Hepatocyte (in vitro differentiated cells): ENCODE measurements at places on chromosomes 6 and 20. TPM values are rescaled to one million over a fixed set of nuclear protein-coding genes. Genes with fewer than 3 reads are reported as not detected.
A peak's percentile ranks its signal among the peaks of the same experiment; 100 is the strongest.

Gene TJAP1
- 10.3 and 13.8 TPM in 2 replicates for polyA plus RNA-seq

GRCh38 chr6:42938987-42939809 is 9.9 kb downstream of the CNPY3 start:
- H3K27ac ChIP-seq, result peak overlapping the region; percentile 51
- no peaks in the 10 kb centered on the region for H3K4me1 ChIP-seq
- no peak overlapping the region for H3K4me3 ChIP-seq
- peak; percentile 38 for DNase-seq
- no peaks in the 10 kb centered on the region for H3K36me3 ChIP-seq

DNA sequence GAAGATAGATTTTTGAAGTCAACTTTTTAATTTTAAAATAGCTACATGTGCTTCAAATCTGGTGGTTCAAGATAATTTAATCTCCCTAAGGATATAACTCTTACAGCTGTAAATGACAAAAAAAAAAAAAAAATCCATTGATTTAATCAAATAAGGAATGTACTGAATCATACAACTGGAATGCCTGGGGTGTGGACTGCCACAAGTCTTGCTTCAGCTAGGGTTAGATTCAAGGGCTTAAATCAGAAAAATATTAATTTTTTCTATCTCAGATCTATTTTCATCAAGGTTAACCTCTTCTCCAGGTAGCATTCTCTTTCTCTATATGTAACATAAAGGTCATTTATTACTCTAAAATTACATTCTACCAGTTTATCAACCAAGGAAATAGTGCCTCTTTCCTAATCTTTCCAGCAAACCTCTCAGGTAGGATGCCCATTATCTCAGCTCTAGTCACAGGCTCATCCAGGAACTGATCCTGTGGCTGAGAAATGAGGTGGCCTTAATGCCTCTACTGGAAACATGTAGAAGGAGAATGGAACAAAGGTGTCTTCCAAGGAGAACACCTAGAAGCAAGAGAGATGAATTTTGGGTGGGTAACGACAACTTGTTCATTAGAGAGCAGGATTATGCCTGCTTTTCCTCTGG is 466.9 kb downstream of the CBLN4 start:
- H3K27me3 ChIP-seq, result no peaks in the 10 kb centered on the region
- DNase-seq, result no peak
- H3K36me3 ChIP-seq, result no peaks in the 10 kb centered on the region
- no peaks in the 10 kb centered on the region for H3K4me1 ChIP-seq
- H3K4me3 ChIP-seq, result no peak overlapping the region

DNA sequence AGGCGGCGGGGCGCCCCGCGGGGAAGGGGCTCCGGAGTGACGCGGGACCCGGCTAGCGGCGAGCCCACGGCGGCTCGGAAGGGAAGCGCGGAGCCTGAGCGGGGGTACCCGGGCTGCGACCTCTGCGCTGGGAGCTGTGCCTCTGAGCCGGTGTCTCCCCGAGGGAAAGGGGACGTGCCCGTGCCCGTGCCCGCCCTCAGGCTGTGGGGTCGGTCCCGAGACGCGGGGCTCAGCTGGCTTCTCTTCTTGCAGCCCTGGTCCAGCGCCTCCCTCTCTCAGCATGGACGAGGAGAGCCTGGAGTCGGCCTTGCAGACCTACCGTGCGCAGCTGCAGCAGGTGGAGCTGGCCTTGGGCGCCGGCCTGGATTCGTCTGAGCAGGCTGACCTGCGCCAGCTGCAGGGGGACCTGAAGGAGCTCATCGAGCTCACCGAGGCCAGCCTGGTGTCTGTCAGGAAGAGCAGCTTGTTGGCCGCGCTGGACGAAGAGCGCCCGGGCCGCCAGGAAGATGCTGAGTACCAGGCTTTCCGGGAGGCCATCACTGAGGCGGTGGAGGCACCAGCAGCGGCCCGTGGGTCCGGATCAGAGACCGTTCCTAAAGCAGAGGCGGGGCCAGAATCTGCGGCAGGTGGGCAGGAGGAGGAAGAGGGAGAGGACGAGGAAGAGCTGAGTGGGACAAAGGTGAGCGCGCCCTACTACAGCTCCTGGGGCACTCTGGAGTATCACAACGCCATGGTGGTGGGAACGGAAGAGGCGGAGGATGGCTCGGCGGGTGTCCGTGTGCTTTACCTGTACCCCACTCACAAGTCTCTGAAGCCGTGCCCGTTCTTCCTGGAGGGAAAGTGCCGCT is 686 bp downstream of the ZGPAT start:
- H3K4me1 ChIP-seq, result peaks cover 13% of the 10 kb centered on the region
- peak overlapping the region; percentile 91 for H3K27ac ChIP-seq
- peak overlapping the region; percentile 72 for H3K4me3 ChIP-seq

DNA sequence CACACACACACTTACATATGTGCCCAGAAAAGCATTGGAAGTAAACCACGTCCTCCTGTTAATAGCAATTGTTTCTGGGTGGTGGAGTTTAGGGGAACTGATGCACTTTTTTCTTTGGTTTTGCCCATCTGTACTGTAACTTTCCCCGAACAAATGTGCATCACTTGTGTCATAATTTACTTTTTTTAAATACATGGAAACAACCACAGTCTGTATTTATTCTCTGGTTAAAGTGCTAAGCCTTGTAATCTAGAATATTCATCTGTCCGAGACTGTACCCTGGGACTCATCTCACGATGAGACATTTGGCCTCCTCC is 61.5 kb upstream of the CD93 start:
- peaks cover 14% of the 10 kb centered on the region for H3K4me1 ChIP-seq
- H3K36me3 ChIP-seq, result no peaks in the 10 kb centered on the region
- no peaks in the 10 kb centered on the region for H3K27me3 ChIP-seq
- H3K27ac ChIP-seq, result peak overlapping the region; percentile 93

DNA sequence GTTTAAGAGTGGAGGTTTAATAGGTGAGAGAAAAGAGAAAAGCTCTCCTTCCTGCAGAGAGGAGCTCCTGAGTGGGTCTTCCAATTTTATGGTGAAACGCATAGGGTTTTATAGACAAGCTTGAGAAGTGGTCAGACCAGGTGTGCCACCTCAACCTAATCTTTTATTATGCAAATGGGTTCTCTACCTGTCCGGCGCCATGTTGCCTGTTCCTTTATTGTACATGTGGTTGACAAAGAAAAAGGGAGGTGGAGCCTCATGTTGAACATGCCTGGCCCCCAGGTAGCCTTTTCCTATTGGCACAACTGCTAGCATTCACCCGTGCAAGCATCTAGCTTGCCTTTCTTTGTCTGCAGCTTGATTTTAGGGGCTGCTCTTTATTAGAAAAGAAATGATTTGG is 115.9 kb upstream of the F13A1 start:
- no peak for DNase-seq
- no peaks in the 10 kb centered on the region for H3K36me3 ChIP-seq
- H3K27me3 ChIP-seq, result no peaks in the 10 kb centered on the region
- no peaks in the 10 kb centered on the region for H3K4me1 ChIP-seq
- H3K27ac ChIP-seq, result no peak overlapping the region
- no peak overlapping the region for H3K4me3 ChIP-seq

GRCh38 chr6:144007478-144008119 is 460 bp downstream of the PLAGL1 start:
- no peaks in the 10 kb centered on the region for H3K36me3 ChIP-seq
- H3K4me1 ChIP-seq, result peaks cover 1% of the 10 kb centered on the region
- peak; percentile 3 for DNase-seq
- H3K27ac ChIP-seq, result peak overlapping the region; percentile 79
- no peaks in the 10 kb centered on the region for H3K27me3 ChIP-seq

DNA sequence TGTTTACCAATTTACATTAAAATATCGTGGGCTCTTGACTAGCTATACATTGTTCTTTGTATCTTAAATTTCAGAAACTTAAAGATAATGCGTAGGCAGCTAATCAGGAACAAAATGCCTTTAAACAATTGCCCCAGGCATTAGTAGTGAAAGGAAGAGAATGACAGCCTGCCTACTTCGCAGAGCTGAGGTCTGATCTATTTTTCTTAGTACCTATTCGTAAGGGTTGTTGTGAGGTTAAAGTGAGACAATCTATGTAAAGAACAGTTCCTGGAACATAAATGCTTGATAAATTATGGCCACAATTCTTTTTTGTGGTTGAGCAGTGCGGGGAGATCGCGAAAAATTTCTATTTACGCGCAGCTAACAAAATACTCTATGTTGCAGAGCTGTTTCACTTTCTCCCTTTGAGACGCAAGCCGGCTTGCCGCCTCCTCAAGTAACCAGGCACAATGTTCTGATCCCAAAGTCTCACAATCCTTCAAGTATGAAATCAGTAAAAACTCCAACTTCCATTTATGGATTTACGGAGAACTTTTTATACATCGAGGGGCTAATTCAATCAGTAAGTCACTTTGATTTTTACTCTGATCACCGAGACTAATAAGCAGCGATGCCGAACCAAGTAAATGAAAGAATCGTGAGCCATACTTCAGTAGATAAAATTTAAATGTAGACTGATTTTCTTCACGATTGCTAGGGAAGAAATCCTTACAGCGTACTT is 878 bp upstream of the PNRC1 start:
- peaks cover 15% of the 10 kb centered on the region for H3K4me1 ChIP-seq
- DNase-seq, result peak; percentile 69
- H3K27ac ChIP-seq, result peak overlapping the region; percentile 97
- no peaks in the 10 kb centered on the region for H3K36me3 ChIP-seq
- peak overlapping the region; percentile 35 for H3K4me3 ChIP-seq

DNA sequence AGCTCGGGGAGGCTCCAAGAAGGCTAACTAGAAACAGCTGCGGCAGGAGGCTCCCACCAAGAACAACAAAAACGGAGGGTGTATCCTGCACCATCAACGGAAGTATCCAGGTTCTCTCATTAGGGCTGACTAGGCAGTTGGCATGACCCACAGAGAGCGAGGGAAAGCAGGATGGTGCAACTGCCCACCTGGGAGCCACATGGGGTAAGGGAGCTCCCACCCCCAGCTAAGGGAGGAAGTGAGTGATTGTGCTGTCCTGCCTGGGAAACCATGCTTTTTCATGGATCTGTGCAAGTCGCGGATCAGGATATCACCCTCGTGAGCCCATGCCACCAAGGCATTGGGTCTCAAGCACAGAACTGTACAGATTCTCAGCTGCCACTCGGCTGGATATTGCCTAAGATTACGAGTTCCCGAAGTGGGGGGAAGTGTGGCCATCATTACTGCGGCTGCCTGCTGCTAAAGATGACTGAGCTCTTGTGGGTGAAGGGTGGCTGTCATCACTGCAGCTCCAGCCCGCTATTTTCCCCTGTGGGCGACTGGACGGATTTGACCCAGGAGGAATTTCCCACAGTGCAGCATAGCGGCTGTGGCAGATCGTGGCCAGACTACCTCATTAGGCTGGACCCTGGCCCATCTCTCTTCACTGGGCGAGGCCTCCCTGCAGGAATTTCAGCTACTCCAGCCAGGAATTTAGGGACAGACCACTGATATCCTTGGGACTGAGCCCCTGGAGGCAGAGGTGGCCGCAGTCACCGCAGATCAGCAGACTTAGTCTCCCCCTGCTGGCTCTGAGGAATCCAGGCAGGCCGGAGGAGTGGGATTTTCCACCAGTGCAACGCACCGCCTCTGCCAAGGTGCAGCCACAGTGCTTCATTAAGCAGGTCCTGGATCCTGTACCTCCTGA is 515.7 kb downstream of the FRK start:
- no peak overlapping the region for H3K27ac ChIP-seq
- H3K27me3 ChIP-seq, result no peaks in the 10 kb centered on the region
- no peaks in the 10 kb centered on the region for H3K4me1 ChIP-seq
- no peaks in the 10 kb centered on the region for H3K36me3 ChIP-seq

DNA sequence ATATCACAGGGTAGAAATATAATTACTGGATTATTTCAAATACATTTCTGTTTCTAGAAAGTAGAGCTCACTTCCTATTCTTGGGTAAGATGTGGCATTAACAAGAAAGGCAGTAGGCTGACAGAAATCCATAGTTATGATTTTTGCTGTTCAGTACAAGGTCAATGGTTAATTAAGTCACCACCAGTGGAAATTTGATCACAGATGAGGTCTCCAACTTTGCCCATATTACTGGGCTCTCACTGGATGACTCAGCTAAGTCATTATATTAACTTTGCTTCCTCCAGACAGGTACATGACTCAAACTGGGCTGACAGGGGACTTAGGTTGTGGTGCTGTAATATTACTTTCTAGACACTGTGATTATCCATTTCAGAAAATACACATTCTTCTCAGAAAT is 212.4 kb downstream of the GRIK2 start:
- H3K36me3 ChIP-seq, result no peaks in the 10 kb centered on the region
- no peak overlapping the region for H3K4me3 ChIP-seq
- H3K27ac ChIP-seq, result no peak overlapping the region
- H3K27me3 ChIP-seq, result no peaks in the 10 kb centered on the region
- peaks cover 5% of the 10 kb centered on the region for H3K4me1 ChIP-seq
- no peak for DNase-seq

DNA sequence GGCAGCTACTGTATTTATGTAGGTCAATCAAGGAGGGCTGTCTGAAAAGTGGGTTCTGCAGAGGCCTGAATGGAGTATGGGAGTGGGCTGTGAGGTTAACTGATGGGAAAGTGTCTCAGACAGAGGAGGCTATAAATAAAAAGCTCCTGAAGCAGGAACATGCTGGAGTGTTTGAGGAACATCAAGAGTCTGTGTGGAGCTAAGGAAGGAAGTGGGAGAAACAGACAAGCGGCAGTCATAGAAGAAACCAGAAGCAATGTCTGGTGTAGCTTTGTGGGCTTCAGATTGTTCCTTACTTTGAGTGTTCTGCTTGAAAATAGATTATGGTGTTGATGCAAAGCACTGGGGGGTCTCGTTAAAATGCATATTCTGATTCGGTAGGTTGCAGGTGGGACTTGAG is 101.5 kb upstream of the OGFRL1 start:
- no peak for DNase-seq
- no peaks in the 10 kb centered on the region for H3K36me3 ChIP-seq
- no peaks in the 10 kb centered on the region for H3K27me3 ChIP-seq
- H3K4me1 ChIP-seq, result no peaks in the 10 kb centered on the region
- H3K27ac ChIP-seq, result no peak overlapping the region

DNA sequence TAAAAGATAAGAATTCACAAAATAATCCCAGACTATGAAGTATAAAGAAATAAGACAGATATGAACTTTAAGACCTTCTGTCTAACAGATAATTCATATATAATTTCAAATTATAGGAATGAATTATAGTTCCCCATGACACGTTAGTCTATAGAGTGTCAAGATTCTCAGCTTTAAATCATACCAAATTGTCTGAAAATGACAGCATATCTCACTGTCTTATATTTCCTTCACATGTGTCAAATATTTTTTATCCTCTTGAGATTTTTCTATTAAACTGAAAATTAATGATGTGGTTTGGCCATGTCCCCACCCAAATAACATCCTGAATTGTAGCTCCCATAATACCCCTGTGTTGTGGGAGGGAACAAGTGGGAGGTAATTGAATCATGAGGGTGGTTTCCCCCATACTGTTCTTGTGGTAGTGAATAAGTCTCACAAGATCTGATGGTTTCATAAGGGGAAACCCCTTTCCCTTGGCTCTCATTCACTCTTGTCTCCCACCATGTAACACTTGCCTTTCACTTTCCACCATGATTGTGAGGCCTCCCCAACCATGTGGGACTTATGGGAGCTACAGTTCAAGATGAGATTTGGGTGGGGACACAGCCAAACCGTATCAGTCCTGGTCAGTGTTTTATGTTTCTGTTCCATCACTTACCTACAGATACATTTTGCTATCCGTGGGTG is 825.3 kb upstream of the GJE1 start:
- H3K36me3 ChIP-seq, result no peaks in the 10 kb centered on the region
- no peak for DNase-seq
- no peak overlapping the region for H3K27ac ChIP-seq
- H3K4me3 ChIP-seq, result no peak overlapping the region
- H3K27me3 ChIP-seq, result no peaks in the 10 kb centered on the region
- no peaks in the 10 kb centered on the region for H3K4me1 ChIP-seq
